ENCODE measurements at places on chromosomes 4 and X.

- no peak for DNase-seq
Measured at GRCh38 chr4:86358257-86358656, 1.6 kb downstream of the MAPK10 start.

DNA sequence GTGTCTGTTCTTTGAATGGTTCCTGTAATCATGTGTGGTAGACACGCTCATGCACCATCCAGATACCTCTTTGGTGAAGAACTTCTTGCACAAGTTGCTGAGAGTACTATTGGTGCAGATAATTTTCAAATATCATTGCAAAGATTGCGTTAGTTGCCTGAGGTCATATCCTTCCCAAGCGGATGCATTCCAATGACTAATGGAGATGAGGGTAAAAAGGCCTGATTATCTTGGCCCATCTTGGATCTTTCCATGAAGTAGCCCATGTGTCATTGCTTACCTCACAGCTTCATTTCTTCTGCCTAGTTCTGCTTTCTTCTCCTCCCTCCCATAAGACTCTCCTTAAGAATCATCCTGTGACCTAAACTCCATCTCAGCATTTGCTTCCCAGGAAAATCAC lies 384.9 kb upstream of the CNKSR2 start:
- no peak for DNase-seq

DNA sequence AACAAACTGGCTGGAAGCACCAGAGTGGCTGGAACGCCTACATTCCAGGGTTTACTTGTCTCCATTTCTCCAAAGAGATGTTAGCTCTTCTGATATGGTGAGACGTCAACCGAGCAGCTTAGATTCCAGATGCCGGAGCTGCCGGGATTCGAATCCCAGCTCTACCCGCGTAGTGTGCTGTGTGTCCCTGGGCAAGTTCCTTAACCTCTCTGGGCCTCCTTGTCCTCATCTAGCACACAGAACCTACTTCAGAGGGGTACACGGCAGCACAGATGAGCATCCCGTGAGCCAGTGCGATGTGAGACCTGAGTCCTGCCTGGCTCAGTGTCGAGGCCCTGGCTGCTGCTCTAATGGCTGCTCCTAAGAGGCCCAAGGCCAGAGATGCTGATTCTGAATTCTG lies 60.1 kb downstream of the ABLIM2 start:
- DNase-seq, result no peak

GRCh38 chrX:23633834-23634580 lies 33.3 kb upstream of the PRDX4 start:
- no peak for DNase-seq

DNA sequence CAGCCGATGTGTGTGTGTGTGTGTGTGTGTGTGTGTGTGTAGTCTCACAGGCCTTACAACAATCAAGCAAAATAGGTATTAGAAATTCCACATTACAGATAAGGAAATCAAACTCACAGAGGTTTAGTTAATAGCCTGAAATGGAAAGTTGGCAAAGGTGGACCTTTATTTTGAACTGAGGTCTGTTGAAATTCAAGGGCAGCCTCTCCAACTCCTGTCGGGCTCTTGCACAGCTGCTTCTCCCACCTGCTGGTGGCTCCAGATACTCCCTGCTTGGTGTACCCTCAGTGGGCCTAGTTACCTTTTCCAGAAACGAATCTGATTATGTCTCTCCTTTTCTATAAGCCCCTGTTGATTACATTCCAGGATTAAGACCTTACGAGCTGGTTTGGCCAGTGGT lies 195.9 kb downstream of the MGST2 start:
- no peak for DNase-seq
